ENCODE measurements at places on chromosomes 3 and 15.

GRCh38 chr3:102354818-102355515 is 79.8 kb upstream of the ZPLD1 start:
- no peak for DNase-seq

DNA sequence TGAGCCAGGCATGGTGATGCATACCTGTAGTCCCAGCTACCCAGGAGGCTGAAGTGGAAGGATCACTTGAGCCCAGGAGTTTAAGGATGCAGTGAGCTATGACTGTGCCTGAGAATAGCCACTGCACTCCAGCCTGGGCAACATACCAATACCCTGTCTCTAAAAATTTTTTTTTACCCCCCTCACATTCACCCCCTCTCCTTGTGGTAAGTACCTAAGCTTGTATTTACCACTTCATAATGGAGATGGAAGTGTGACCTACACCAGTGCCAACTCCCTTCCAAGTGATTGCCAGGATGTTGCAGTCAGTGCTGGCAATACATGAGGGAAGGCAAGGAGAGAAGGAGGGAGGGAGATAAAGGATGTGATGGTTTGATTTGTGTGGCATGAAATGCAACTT is 84.2 kb downstream of the LRRC28 start:
- DNase-seq, result no peak

- DNase-seq, result no peak
Measured at GRCh38 chr15:73957785-73958184, 31.5 kb downstream of the LOXL1 start.

DNA sequence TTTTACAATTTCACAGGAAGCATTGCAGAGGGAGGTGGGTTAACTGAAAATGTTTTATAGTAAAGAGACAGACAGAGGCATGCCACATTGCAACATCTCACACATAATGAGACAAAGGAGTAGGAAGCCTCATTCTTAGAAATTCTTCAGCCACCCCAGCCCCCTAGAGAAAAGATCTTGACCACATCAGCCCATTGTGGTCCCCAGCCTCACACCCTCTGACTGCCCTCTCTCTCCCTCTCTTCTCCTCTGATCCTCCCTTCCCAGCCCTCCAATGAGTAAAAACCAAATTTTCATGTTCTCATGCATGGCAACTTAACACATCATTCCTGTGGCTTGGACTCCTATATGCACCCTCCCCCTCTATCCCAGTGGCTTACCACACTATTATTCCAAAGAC is 174.1 kb downstream of the UACA start:
- no peak for DNase-seq

GRCh38 chr3:77404871-77405270 is 365.0 kb downstream of the ROBO2 start:
- no peak for DNase-seq

DNA sequence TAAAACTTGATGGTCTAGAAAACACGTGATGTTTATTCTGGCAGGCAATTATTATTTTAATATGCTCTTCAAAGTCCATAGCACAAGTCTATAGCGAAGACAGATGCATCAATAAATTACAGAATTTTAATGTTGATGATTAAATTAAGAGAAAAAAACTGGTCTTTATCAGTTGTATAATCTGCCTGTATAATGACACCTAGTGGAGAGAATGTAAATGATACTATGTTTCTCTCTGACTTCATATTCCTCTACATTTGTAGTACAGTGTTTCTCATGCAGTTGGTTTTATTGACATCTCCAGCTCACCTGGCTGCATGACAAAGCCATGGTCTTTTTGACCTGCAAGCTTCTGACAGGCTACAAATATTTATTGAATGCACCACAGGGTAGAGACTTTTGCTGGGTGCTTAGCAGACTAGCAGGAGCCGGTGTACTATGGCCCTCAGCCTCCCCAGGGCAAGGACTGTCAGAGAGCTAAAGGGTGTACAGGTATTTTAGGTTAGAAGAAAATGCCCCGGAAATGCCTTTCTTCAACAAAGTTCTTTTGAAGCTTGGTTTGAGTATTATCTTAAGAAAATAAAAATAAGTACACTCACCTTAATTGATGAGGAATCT is 289.9 kb downstream of the GAP43 start:
- DNase-seq, result no peak

GRCh38 chr15:64348455-64348854 is 7.5 kb downstream of the CSNK1G1 start:
- DNase-seq, result no peak

- no peak for DNase-seq
Measured at GRCh38 chr15:81296186-81296585, 27.8 kb downstream of the STARD5 start.

- DNase-seq, result no peak
Measured at GRCh38 chr3:14463330-14464140, 61.1 kb downstream of the SLC6A6 start.

DNA sequence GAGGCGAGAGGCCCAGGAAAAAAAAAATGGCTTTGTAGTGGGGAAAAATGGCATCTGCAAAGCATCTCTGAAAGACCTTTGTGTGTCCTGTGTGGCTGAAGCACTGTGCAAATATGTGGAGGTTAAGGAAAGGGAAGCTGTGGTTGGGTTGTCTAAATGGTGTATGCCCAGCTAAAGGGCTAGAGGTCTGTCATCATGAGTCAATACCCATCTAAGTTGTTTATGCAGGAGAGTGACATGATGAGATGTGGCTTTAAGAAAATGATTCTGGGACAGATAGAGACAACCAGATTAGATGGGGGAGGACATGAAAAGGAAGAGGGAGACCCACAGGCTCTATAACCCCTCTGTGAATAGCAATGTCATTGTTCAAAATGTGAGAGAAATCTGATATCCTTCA is 280.7 kb downstream of the MFSD1 start:
- no peak for DNase-seq

- DNase-seq, result no peak
Measured at GRCh38 chr3:58116161-58116955, 94.4 kb downstream of the DNASE1L3 start.
